ENCODE measurements at places on chromosomes 1 and 21.

GRCh38 chr1:31920956-31921355 is 17.2 kb downstream of the PTP4A2 start:
- DNase-seq, result no peak

DNA sequence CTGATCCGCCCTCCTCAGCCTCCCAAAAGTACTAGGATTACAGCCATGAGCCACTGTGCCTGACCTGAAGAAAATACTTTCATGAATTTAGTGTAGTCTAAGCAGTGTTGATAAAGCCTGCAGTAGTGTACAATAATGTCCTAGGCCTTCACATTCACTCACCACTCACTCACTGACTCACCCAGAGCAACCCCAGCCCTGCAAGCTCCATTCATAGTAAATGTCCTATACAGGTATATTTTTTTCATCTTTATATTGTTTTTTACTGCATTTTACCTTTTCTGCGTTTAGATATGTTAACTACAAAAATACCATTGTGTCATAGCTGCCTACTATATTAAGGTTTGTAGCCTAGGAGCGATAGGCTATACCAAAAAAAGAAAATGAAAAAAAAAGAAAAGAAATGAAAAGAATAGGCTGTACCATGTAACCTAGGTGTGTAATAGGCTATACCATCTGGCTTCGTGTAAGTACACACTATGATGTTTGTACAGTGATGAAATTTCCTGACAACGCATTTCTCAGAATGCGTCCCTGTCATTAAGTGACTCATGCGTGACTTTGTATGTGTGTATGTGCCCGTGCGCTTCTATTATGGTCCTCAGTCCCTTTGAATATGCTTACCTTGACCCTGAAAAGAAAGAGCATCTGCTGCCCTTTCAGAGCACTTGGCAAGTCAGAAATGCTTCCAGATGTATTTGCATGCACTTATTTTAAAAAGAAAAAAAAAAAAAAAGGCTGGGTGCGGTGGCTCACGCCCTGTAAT is 9.2 kb upstream of the SLAMF8 start:
- no peak for DNase-seq

DNA sequence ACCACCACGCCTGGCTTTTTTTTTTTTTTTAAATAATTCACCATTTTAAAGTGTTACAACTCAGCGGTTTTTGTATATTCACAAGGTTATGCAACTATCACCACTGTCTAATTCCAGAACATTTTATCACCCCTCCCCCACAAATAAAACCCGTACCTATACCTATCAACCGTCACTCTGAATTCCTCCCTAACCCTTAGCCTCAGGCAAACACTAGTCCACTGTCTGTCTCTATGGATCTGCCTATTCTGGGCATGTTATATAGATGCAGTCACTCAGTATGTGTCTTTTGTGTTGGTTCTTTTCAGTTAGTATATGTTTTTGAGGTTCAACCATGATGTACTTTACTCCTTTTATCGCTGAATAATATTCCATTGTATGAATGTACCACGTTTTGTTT is 19.3 kb upstream of the GRHL3 start:
- no peak for DNase-seq

DNA sequence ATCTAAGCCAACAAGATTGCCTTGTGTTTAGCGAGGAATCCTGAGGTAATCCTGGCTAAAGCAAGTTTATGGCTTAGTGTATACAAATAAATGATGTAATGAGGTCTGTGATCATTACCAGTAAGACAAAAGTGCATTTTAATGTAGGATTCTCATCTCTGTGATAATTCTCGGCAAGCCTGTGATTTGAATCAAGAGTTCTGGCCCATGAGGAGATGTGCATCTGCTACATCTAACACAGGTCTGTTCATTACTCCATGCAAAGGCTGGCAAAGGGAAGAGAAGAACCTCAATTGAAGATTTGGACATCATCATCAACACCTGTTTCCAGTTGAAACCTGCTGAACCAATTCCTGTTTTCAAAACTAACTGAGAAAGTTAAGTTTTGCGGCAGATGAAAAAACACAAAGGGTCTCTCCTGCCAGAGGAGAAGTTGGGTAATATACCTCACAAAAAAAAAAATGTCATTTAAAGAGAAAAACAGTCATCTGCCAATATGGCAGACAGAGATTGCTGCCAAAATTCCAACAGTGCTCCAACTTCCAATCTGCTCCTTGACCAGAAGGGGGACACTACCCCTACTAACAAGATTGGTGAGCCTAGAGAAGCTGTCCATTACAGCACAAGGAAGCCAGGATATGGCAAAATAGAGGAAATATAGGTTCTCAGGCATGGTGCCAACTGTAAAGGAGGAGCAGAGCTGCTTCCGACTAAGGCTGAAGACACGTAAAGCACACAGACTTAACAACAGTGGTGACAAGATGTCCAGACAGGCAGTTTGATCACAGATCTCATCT is 453.7 kb downstream of the TTLL7 start:
- no peak for DNase-seq

DNA sequence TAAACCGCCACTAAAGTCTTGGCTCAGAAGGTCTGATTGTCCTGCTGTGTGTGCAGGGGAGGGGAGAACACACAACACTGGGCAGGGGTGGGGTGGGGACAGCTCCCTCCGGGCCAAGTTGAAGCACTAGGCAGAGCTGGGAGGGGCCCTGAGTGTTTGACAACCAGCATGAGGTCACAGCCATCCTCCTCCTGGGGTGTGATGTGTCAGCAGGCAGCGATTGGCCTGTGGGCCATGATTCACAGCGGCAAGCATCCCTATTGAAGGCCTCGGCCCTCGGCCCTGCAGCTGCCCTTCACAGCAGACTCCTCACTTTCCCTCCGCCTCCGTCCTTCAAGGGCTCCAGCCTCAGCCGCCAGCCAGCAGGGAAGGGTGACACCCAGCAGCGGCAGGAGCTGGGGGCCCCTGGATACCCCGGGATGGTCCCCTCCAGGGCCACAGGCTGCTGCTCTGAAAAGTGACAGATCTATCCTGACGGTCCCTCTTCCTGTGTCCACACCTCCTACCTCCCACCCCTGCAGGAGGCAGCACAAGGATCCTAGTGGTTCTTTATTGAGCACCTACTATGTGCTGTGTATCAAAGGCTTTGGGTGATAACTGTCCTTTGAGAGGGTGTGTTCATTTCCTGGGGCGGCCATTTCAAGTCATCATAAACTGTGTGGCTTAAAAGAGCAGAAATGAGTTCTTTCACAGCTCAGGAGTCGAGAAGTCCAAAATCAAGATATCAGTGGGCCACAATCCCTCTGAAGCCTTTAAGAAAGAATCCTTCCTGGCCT is 66.0 kb upstream of the SLC25A33 start:
- no peak for DNase-seq

DNA sequence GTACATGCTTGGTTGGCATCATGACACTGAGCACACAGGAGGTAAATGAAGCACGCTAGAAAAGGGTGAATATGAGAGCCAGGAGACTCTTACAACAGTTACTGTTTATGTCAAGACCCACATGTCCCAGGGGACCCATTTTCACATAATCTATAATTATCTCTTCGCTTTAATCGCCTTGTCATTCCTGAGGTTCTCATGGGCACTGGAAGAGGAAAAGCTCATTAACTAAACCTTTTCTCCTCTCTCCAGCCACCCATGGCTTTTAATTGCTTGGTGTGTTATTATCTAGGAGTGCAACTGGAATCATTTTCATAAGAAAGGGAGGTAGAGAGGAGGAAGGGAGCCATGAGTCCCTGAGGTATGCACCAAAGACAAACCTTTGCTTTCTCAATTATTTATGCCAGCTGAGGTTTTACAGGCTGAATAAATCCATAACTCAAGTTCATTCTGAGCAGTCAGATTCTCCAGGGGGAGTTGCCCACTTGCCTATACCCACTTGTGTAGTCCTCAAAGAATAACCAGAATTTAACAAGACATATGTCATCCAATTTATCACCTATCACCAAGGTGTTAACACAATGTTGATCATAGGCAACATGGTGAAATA is 77.4 kb downstream of the ACBD6 start:
- no peak for DNase-seq

DNA sequence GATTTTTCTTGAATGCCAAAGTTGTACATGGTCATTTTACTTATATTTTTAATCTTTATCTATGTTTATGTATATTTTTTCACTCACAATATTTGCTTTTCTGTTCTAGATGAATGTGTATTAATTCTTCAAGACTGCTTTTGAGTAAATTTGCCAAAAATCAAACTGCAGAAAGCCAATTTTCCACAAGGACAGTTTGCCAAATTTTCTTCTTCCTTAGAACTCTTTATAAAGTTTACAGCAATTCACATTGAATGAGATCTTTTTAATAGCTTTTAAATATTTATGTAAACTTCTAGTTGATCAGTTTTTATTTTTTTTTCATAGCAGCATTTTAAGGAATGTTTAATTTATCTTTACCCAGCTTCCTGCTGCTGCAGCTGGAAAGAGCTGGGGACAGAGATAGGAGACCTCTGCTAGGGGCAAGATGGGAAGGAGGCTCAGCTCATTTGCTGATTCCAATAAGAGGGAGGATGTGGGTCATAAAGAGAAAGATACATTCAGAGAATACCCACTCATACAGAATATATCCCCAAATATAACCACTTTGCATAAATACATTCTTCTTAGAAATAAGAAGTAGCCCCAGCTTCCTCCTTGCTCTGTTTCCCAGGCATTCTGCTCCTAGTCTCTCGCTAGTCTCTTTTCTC is 93.0 kb downstream of the ODF2L start:
- DNase-seq, result no peak

DNA sequence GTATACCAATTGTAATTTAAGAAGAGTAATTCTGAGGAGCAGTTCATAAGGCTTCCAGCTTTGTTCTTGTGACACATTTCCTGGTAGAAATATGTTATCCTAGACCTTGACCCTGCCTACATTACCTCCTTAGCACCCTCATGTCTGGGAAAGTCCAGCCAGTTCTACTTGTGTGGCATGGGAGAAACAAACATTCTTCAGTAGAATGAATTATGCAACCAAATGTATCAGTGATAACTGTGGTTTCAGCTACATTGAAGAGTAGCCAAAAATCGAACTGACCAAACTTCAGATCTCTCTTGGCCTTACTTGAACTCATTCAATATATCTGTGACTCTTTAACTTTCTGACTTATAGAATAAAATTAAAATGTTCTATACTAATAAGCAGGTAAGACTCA is 308.1 kb upstream of the LYPLAL1 start:
- DNase-seq, result no peak

- DNase-seq, result no peak
Observed at GRCh38 chr1:187566354-187566753, 737.6 kb downstream of the PLA2G4A start.

DNA sequence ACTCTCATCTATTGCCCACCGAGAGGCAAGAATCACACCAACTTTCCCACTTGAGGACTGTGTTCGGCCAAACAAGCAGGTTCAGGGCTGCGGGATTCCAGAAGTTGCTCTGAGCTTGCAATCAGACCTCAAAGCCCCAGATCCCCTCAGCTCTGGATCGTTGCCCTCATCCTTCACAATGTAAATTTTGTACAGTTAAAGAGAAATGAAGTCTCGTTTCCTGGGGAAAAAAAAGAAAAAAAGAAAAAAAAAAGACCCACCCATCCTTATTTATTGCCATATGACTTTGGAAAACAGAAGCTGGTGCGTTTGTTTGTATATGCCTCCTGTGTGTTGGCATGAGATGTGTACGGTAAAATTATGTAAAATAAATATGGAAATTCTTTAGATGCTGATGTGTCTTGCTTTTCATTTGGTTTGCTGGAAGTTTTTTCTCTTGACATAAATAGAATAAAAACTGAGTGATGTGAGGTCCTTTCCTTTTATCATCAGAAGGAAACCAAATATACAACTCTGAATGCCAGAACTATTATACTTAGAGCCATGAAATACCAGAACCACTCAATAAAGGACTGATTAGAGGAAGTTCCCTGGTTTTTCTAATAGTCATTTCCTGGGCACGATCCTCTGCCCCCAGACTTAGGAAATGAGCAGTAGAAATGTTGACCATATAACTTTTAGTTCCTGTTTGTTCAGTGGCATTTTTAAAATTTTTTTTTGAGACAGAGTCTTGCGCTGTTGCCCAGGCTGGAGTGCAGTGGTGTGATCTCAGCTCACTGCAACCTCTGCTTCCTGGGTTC is 48.7 kb downstream of the LHX4 start:
- DNase-seq, result no peak

- DNase-seq, result no peak
Observed at GRCh38 chr1:176557543-176558258, 94.7 kb downstream of the PAPPA2 start.

DNA sequence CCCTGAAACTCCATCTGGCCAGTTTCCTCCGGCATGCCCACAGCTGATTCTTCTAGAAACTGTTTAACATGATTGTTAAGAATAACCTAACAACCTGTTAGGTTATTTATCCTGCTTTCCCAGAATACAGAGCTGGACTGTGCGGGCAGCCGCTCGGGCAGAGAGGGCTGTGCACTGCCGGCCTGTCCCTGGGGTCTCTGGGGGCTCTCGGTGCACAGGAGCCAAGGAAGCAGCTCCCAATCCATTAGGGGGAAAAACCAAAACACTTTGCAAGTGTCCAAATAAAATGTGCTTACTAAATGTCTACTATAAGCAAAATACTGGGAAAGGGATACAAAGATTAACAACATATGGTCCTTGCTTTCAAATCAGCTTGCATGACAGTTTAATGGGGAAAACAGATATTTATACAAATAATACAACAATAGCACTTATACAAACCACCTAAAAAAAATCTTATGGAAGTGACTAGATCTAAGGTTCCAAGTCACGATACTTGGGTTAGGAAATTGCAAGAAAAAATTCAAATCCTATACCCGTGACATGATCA is 50.7 kb downstream of the HLCS start:
- DNase-seq, result no peak

DNA sequence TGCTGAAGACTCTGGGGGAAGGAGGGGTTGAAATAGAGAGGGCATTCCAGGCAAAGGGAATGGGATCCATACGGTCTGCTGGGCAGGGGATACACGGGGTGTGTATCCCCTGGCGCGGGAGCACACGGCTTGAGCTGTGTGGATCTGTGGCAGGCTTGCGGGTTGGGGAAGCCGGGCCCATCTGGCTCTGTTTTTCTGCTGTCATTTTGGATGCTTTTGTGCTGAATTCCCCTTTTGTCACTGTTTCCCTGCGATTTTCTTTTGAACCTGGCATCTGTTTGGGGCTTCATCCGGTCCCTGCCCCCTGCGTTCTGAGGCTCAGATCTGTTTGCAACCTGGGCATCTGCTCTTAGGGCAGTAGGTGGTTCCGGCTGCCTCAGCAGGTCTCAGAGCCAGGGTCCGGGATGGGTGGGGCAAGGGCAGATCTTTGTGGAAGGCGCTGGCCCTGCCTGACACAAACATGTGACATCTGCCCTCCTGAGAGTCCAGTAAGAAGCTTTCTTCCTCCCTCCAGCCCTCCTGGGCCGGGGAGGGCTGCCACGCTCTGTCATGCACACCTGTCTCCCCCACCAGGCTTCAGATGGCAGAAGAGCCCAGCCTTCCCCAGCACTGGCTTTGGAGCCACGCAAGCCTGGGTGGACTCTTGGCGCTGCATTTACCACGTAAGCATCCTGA is 84.0 kb downstream of the IGSF21 start:
- no peak for DNase-seq

DNA sequence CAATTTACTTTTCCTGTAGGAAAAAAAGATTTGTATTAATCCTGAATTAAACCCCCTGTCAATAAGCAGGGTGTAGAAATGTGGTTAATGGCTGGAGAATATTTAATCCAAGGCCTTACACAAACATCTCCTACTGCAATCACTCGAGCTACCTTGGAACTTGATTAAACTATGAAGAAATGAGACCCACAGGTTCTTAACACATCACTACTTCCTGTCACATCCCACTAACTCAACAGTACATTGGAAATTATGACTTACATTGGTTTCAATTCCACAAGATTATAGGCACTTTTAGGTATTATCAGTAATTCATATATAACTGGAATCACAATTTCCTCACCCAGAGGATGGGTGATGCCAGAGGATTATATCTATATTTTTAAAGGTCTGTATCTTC is 480.3 kb downstream of the MRPL39 start:
- DNase-seq, result no peak
